A549 treated with Mapracorat at 1 μM for 4 hours (cell line): ENCODE measurements at places on chromosomes 13 and 19. TPM values are rescaled to one million over a fixed set of nuclear protein-coding genes. Genes with fewer than 3 reads are reported as not detected.

The UBAC2 gene
- total RNA-seq, result 61.5 to 70.3 TPM (median 64.8 TPM) in 5 replicates

The SGCG gene
- total RNA-seq, result not detected in 5 replicates

The CD70 gene
- 14.3 to 24.3 TPM (median 22.8 TPM) in 5 replicates for total RNA-seq

The CNN2 gene
- total RNA-seq, result 66.3 to 85.2 TPM (median 76.4 TPM) in 5 replicates

The OLFM4 gene
- 0.06 TPM in 1 of 5 replicates, not detected in the others for total RNA-seq

The IL11 gene
- 16.3 to 22.0 TPM (median 18.1 TPM) in 5 replicates for total RNA-seq

The GPC5 gene
- total RNA-seq, result not detected in 5 replicates

The PGLYRP1 gene
- total RNA-seq, result not detected in 5 replicates

The ARRDC5 gene
- total RNA-seq, result not detected in 5 replicates
